Activated CD4-positive, CD25-positive, alpha-beta regulatory T cell (primary cell): ENCODE measurements at places on chromosomes 11 and 22.

DNA sequence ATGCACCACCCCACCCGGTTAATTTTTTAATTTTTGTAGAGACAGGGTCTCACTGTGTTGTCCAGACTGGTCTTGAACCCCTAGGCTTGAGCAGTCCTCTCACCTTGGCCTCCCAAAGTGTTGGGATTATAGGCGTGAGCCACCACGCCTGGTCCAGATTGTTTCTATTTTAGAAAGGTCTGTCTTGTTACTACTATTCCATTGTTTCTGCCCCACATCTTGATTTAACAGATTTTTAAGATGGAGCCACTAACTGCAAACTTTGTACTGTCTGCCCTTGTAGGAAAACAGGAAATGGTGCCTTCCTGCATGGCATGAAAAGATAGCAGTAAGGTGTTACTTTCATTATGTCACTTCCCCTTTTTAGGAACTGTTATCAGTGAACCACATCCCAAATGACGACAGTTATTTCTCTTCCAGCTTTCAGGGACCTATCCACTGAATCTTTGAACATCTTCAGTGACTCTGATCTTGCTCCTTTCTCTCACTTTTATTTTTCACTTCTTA is 23.2 kb downstream of the TAF1D start:
- DNase-seq, result no peak

GRCh38 chr11:77654770-77655434 is 17.3 kb upstream of the CLNS1A start:
- DNase-seq, result no peak

DNA sequence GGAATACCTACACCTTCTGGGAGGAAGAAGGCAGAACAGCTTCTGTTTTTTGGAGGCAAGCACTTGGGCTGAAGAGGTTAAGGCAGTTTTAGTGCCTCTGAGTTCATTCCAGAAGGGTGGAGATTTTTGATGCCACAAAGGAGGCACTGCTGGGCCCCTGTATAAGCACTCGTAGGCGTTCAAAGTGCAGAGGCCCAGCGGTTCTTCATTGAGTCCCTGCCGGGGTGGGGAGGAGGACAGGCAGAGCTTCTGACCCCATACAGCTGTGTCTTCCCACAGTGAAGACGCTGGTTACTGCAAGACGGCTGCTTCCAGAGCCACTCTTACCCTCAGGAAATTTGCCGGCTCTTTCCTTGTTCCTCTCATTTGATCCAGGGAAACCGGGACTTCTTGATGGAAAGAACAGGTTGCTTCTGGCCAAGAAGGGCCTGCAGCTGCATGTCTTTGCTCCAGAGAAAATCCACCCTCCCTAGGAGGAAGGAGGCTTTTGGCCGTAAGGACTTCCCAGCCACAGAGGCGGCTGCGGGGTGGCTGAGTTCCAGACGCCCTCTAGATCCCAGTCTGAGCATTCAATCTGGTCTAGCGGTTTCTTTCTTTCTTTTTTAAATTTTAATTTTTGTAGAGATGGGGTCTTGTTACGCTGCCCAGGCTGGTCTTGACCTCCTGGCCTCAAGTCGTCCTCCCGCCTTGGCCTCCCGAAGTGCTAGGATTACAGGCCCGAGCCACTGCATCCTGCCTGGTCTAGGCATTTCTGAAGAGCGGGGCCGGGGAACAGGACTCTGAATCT is 9.4 kb downstream of the ADAMTS15 start:
- DNase-seq, result no peak

GRCh38 chr22:47990481-47990880 is 1228.0 kb downstream of the TBC1D22A start:
- no peak for DNase-seq

GRCh38 chr11:38937709-38938108 is 2339.7 kb upstream of the RAG2 start:
- DNase-seq, result no peak

DNA sequence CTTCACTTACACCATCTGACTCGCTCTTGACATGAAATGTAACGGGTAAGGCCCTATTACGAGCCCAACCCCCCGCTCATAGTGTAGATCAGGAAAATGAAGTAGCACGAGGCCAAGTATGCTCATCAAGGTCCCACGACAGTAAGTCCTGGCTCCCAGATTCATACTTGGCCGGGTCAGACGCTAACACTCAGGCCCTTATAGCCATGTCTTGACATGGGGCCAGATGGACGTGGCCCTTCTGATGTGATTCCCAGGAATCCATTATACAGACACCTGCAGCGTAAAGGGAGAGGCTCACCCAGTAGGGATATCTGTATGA is 175.1 kb downstream of the CEP164 start:
- DNase-seq, result no peak

- no peak for DNase-seq
Measured at GRCh38 chr11:124760806-124761205, 1.3 kb downstream of the ESAM start.

GRCh38 chr11:64559351-64560138 is 31.5 kb upstream of the SLC22A12 start:
- no peak for DNase-seq

DNA sequence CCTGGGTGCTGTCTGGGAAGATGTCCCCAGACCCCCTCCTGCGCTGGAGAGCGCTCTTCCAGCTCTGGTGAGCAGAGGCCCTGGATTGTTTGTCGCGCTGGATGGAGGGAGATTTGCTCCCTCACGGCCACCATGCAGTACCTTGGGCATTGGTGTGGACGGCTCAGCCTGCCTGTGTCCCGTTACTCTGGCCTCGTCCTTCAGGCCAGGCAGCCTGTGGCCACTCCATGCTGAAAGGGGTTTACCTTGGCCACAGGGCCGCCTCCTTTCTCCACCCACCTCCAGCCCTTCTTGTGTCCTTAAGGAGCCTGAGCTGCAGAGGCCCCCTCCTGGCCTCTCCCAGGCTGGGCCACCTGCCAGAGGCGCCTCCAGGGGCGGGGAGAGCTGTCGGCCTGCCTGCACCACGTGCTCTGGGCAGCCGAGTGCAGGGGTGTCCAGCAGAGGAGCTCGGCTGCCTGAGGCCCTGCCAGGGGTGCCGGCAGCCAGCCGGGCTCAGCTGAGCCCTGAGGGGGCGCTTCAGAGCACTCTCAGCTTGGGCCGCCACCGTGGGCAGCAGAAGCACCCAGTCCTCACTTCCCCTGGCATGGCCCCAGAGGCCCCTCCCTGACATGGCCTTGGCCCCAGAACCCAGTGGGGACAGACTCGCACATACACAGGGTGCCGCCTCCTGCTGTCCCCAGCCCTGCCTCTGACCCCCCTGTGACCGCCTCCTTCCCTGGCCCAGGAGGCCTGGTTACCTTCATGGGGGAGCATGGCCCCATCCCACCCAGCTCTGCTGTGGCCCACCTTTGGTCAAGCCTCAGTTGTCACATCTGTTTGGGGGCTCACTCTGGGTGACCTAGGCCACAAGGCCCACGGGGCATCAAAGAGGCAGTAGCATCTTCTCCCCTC is 3.4 kb downstream of the CCND1 start:
- DNase-seq, result no peak
